ENCODE measurements at places on chromosomes 13 and 19. TPM values are rescaled to one million over a fixed set of nuclear protein-coding genes. Genes with fewer than 3 reads are reported as not detected.

THSD1 gene
- polyA plus RNA-seq: 2.3 TPM

C19orf44 gene
- polyA plus RNA-seq: 14.5 TPM

ZNF865 gene
- polyA plus RNA-seq: 2.1 TPM

SLITRK6 gene
- 28.6 TPM for polyA plus RNA-seq
